Activated CD4-positive, alpha-beta T cell treated with anti-CD3 and anti-CD28 coated beads, Interleukin-10, Interleukin-2, amounts not matched to agents 100 ng/mL and 50 ng/mL, durations not matched to agents 16 hours and 8 hours (primary cell): ENCODE measurements at places on chromosomes 1 and 21.
A peak's percentile ranks its signal among the peaks of the same experiment; 100 is the strongest.

GRCh38 chr1:189431447-189431846 lies 1046.2 kb downstream of the BRINP3 start:
- no peak for DNase-seq

- DNase-seq: no peak
Measured at GRCh38 chr1:70042090-70042731, 163.2 kb downstream of the LRRC40 start.

DNA sequence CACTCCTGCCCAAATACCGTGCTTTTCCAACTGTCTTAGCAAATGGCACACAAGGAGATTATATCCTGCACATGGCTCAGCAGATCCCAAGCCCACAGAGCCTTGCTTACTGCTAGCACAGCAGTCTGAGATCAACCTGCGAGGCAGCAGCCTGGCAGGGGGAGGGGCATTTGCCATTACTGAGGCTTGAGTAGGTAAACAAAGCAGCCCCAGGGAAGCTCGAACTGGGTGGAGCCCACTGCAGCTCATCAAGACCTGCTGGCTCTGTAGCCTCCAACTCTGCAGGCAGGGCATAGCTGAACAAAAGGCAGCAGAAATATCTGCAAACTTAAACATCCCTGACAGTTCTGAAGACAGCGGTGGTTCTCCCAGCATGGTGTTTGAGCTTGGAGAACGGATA lies 70.1 kb upstream of the PTBP2 start:
- no peak for DNase-seq

DNA sequence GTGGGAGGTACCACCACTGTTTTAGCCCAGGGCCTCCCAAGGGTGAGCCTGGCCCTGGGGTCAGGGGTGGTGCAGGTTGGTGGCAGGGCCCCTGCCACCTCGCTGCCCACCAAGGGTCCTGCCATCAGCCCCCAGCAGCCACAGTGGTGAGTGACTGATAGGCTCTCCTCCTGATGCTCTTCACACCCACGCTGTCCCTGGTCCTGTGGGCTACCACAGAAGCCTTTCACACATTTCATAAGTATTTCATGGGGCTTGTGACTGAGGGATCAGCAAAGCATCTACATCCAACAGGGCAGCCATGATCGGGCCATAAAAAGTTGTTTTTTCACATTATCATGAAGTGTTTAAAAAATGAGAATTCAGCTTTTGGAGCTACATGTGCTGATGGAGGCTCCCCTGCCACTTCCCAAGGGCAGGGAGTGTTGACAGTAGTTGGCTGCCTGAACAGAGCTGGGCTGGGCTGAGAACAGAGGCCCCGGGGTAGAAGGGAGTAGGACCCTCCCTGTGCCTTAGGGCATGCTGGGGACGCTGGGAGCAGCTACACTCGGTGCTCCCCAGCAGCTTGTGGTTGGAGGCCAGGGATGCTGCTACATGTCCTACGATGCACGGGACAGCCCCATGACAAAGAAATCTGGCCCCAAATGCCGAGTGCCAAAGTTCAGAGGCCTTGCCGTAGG lies 73.1 kb upstream of the TMEM51 start:
- no peak for DNase-seq

- DNase-seq: no peak
Measured at GRCh38 chr1:227190321-227190720, 128.0 kb downstream of the CDC42BPA start.

DNA sequence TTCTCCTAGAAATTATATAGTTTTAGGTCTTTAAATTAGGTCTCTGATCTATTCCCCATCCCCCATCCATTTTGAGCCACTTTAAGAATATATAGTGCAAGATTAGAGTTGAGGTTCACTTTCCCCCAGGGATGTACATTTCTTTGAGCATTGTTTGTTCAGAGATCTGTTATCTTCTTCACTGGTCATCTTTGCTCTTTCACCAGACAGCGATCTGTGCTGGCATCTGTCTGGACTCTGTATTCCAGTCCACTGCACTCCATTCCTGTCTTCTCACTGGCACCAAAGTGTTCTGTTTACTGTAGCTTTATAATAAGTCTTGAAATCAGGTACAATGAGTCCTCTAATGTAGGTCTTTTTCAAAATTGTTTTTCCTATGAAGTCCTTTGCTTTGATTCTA lies 112.5 kb downstream of the PCBP3 start:
- DNase-seq: no peak

DNA sequence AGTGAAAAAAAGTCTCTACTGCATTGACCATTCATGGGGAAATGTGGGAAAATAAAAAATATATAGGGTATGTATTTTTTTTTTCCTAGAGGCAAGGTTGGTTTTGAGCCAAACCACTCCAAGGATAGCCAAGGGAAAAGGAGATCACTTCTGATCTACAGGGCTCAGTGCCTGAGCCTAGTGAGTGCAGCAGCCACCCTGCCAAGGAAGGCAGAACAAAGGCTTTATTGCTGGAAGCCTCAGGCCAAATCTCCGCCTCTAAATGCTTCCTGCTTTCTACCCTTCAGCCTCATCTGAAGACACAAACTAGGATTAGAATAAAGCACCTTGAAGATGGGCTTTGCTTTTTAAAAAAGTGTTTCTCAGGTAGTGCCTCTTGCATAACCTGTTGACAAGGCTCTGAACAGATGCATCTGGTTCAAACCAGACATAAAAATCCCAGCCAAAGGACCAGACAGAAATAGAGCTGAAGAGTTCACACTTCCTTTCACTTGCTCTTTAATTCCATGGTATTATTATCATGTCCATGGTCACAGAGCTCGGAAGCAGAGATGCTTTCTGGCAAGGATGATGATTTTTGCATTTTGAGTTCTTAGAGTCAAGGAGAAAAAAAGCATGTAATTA lies 10.5 kb downstream of the C1orf115 start:
- DNase-seq: no peak

DNA sequence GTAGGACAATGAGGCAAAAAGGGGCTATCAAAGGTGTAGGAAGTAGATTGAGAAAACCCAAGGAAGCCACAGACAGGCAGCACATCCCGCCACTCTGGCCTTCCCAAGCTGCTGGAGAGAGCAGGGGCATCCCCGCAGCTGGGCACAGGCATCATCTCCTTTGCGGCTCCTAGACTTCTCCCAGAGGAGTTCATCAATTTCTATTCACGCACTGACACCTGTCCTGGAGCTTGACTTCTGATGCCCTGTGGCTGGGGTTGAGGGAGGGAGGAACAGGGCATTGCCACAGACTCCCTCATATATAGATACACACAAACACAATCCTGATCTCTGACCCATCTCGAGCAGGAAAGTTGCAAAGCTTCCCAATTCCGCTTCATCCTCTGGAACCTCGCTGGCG lies 1.9 kb upstream of the TFAP2E start:
- DNase-seq: no peak

- no peak for DNase-seq
Measured at GRCh38 chr1:245201201-245201600, 46.4 kb downstream of the KIF26B start.

DNA sequence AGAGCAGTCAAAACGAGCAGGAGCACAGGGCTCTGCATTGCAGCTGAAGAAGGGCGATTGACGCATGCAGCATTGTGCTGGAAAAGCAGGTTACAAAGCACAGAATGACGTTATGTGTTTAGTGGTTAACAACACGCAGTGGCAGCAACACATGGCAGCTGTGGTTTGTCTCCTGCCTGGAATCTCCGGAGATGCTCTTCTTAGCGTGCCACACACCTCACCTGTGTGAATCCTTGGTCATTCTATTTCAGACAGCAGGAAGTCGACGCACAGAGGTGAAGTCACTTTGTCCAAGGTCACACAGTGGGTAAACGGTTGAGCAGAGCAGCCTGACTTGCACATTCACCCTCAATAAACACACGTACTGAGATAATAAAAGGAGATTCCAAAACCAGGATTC lies 14.7 kb downstream of the OBSCN start:
- DNase-seq: no peak

GRCh38 chr1:232784794-232785193 lies 20.4 kb upstream of the MAP10 start:
- DNase-seq: no peak

- DNase-seq: no peak
Measured at GRCh38 chr1:19204446-19205266, 5.4 kb downstream of the UBR4 start.

DNA sequence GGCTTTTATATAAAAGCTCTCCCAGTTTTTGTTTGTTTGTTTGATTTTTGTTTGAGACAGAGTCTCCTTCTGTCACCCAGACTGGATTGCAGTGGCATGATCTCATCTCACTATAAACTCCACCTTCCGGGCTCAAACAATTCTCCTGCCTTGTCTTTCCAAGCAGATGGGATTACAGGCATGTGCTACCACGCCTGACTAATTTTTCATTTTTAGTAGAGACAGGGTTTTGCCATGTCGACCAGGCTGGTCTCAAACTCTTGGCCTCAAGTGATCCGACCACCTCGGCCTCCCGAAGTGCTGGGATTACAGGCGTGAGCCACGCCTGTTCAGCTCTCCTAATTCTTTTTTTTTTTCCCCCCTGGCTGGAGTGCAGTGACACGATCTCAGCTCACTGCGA lies 4.4 kb downstream of the PCAT6 start:
- DNase-seq: no peak

GRCh38 chr1:85078903-85079302 lies 30.6 kb upstream of the MCOLN3 start:
- no peak for DNase-seq

- no peak for DNase-seq
Measured at GRCh38 chr1:226082959-226083301, 20.4 kb downstream of the H3-3A start.

- DNase-seq: no peak
Measured at GRCh38 chr1:235095938-235096562, 32.6 kb downstream of the TOMM20 start.

DNA sequence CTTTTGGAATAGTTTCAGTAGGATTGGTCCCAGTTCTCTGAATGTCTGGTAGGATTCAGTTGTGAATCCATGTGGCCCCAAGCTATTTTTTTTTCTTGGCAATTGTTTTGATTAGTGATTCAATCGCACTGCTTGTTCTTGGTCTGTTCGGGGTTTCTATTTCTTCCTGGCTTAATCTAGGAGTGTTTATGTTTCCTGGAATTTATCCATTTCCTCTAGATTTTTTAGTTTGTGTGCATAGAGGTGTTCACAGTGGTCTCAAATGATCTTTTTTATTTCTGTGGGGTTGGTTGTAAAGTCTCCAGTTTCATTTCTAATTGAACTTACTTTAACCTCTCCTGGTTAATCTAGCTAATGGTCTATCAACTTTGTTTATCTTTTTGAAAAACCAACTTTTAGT lies 117.6 kb downstream of the NME7 start:
- DNase-seq: no peak

DNA sequence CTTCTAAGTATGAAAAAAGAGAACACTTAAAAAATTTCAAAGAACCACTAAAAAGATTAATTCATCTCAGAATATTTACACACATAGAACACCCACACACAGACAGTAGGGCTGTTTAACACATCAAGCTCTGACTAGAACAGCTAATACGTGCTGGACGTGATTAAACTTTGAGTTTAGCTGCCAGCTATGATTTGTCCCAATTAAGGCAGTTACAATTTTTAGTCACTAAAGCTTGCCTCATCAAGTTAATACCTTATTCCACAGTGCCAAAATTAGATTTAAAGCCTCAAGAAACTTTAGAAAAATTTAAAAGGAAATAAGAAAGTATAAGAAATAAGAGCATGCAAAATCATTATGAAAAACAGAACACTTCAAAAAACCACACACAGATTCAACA lies 18.9 kb downstream of the SLC16A1 start:
- peak; percentile 25 for DNase-seq

GRCh38 chr21:43027846-43028731 lies 47.5 kb downstream of the CBS start:
- DNase-seq: no peak

DNA sequence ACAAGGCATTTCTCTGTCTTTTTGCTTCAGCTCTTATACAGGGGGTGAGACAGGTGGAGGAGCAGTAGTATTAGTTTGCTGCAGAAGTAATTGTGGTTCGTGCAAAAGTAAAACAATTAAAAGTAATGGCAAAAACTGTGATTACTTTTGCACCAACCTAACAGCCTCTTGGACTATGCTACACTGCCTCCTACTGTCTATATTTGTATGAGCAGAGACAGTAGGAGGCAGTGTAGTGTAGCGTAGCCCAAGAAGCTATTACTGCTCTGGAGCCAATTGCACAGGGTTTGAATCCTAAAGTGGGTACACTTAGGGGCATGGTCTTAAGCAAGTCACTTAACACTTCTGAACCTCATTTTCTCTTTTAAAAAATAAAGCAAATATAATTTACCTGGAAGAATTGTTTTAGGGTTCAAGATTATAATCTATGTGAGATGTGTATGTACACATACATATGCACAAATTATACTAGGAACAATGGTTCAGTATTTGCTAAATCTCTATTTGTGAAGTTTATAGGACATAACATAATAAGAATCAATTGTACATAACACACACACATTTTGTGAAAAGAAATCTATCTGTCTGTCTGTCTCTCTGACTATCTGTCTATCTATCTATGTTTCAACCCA lies 103.8 kb downstream of the BRINP3 start:
- DNase-seq: no peak

GRCh38 chr1:158333405-158334155 lies 2.2 kb upstream of the CD1B start:
- no peak for DNase-seq

GRCh38 chr1:157819896-157820295 lies at the start of gene FCRL1:
Gene FCRL1 (minus strand): TSS chr1:157820120. CDS start chr1:157820037, 83 bp downstream.
- no peak for DNase-seq
